Stimulated activated CD4-positive, alpha-beta T cell treated with anti-CD3 and anti-CD28 coated beads, Interleukin-1b, Interleukin-23, amount 100 ng/mL, for 1 hour (primary cell): ENCODE measurements at places on chromosomes 6 and 20.

GRCh38 chr6:4950836-4951533 is 52.9 kb downstream of the RPP40 start:
- DNase-seq, result no peak

- no peak for DNase-seq
Observed at GRCh38 chr6:161732594-161732993, 458.7 kb upstream of the AGPAT4 start.

GRCh38 chr6:158358450-158359077 is 46.3 kb downstream of the TULP4 start:
- no peak for DNase-seq

- no peak for DNase-seq
Observed at GRCh38 chr20:47338131-47338628, 18.3 kb downstream of the ZMYND8 start.

GRCh38 chr20:56945057-56945456 is 316.0 kb downstream of the TFAP2C start:
- no peak for DNase-seq

- DNase-seq, result no peak
Observed at GRCh38 chr6:166474721-166475565, 92.2 kb upstream of the MPC1 start.
